Cardiac septum (tissue), 1 donor: ENCODE measurements at places on chromosomes 3 and 15.

DNA sequence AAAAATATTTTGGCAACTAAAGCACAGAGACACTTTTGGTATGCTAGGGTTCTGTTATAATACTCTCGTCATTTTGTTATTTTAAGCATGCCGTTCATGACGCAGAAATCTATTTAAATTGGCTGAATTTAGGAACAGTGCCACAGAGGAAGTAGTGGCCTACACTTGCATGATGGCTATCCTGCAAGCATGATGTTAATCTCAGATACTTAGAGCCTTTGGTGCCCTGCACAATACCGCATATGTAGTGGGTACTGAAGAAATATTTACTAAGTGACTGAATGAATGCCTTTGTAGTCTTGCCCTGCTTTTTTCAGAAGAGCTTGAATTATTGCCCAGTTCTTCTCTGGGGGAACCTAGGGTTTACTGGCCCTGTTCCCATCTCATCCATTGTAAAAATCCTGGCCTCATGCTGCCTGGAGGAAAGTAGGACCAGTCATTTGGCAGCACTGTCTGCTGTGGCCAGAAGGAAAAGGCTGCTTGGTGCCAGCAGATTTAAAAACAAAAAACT, 79.0 kb downstream of the SERPINI1 start:
- no peak for DNase-seq

- DNase-seq = no peak
Observed at GRCh38 chr3:188446014-188446413, 292.1 kb downstream of the LPP start.

GRCh38 chr15:83270176-83270575, 14.3 kb downstream of the BNC1 start:
- no peak for DNase-seq

DNA sequence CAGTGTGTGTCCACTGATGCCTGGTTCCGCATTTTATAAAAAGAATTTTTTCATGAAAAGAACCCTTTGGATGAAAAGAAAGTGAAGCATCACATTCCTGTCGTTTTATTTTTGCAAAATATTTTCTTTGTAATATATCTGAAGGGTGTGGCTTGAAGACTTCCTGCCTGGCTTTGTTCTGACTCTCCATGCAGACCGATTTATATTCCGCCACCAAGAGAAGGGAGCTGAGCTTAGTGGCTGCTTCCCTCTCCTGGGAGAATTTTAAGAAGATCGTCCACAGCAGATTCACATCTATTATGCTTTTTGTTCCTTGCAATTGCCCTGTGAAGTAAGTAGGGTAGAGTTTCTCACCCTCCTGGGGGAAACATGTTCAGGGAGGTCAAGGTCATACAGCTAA, 45.2 kb upstream of the UMPS start:
- no peak for DNase-seq

- no peak for DNase-seq
Observed at GRCh38 chr3:197302696-197303341, 4.4 kb upstream of the DLG1 start.

DNA sequence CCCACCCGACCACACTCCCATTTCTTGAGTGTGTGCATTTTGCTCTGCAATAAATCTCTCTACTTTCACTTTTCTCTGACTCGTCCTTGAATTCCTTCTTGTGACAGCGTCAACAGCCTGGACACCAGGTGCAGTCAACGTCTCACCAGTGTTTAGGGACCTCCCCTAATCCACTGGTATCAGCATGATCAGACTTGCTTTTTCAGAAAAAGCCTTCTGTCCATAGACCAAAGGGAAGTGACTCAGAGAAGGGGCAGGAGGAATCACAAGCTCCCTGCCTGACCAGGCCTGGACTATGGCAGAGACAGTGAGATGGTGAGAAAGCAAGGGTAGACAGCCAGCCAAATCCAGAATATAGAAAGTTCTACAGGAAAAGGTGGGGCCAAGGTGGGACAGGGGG, 15.5 kb downstream of the CCR5 start:
- DNase-seq = no peak

DNA sequence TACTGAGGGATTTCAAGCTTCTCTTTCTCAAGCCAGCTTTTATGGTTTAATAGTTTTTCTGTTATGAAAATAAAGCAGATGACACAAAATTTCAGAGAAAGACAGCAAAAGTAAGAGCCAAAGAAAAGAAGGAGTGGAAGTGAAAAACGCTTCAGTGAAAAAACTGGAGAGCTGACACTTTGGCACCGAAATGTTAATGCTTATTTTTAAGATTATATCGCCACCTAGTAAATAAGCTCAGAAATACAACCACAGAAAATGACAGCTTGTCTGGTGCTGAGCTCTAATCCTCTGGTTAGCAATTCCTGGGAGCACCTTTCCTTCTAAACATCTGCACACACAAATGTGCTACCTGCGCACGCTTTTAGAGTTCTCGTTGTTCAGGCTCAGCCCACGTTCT, 101.6 kb downstream of the ZPLD1 start:
- no peak for DNase-seq

GRCh38 chr3:127816783-127817405, 5.4 kb downstream of the MGLL start:
- DNase-seq = no peak

DNA sequence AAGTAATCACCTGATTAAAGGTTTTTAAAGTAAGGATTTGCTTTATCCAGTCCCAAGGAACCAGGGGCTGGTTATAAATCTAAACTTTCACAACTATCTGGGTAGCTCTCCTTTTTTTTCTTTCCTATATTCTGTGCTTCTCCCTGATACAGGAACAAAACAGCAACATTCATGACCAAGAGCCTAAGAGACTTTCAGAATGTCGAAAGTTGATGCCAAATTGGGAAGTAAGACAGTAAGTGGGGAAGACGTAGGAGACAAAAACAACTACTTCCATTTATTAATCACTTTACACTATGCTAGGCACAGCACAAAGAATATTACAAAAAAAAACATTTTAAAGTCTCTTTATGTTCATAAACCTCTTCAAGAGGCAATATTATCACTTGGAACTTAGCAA, 211.6 kb downstream of the MAGI1 start:
- no peak for DNase-seq

DNA sequence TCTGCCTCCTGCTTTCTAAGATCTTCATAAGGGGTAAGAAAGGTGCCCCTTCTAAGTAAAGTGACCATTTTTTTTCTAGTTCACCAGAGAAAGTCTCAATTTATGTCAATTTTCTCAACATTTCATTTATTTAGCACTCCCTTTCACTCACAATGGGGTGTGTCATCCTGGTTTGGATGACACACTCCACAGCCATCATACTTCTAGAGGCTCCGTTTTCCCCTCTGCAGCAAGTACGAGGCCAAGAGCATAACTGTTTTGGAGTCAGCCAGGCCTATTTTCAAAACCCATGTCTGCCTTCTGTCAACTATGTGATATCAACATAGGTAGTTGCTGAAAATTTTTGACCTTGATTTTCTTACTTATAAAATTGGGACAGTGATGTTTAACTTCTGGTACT, 703.2 kb downstream of the NLGN1 start:
- no peak for DNase-seq

DNA sequence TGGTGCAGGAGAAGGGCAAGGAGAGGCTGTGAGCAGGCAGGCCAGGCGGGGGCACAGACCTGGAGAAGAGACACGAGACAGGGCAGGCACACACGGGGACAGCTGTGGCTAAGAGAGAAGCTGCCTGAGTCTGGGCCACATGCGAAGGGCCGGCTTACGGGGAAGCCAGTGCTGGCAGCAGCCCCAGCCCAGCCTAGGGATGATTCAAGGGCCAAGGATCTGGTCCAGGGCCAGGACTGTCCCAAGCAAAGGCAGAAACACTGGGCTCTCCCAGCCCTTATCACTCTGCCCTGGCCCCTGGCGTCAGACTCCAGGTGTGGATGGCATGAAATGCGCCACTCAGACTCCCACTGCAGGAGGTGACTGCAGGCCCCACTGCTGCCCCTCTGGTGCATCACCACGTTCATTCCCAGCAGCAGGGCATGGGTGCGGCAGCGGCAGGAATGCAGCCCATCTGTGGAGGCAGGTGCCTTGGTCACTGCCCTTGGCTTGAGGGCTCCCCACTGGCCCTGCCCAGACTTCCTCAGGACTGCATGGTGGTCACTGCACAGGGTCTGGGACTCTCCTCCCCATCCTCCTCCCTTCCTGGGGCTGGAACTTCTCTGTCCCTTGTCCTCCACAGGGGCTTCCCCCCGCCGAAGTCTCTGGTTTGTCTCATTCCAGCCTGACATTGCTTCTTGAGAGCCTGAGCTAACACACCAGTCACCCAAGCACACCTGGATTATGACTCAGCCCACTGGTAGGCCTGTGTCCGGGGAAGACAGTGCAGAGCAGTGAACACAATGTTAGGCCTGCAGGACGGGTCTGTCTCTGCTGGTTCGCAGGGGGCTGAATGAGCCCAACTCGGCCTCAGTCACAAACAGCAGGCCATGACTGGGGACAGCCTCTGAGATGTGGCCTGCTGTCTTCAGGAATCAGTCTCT, 69.3 kb downstream of the TBC1D2B start:
- DNase-seq = peak; percentile 73

DNA sequence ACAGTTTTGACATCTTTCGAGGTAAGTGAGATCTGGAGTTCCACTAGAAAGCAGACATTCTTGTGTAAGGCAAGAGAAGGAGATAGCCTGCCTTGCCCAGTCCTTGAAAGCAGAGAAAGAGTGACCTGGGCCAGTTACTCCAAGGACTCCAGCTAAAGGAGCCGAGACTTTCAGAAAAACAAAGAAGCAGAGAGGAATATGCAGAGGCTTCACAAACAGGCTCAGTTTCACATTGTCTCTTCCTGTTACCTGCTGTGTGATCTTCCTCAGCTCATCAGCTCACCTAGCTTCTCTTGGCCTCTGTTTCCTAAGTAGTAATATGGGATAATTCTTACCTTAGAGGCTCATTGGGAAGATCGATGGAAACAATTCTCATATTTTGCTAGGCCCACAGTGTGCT, 81.0 kb downstream of the CDC25A start:
- DNase-seq = no peak

- DNase-seq = no peak
Observed at GRCh38 chr3:189361103-189361835, 189.5 kb downstream of the TPRG1 start.

GRCh38 chr3:70201975-70202374, 110.5 kb downstream of the MDFIC2 start:
- no peak for DNase-seq

DNA sequence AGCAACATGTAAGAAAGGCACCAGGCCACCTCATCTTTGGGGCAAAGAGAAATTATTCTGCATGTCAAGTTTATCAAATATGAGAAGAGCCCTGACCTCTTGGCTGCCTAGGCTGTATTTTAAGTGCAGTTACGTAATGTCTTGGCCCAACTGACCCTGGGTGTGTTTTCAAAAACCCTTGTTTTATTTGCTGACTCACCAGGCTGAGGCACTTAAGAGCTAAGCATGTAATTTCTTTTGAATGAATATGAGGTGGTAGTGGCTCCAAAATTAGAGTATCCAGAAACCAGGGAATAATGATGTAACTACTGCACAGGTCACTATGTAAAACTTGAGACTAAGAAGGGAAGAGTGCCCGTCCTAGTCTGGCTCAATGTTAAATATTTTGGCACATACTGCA, 24.3 kb downstream of the PGPEP1L start:
- DNase-seq = no peak

- no peak for DNase-seq
Observed at GRCh38 chr3:459311-459670, 262.7 kb downstream of the CHL1 start.

- DNase-seq = peak; percentile 74
Observed at GRCh38 chr3:29453284-29454001, 172.6 kb downstream of the RBMS3 start.

- no peak for DNase-seq
Observed at GRCh38 chr3:40387001-40387894, at the start of gene ENTPD3. ENTPD3 (plus strand) TSS chr3:40387184; CDS start chr3:40388058, 874 bp downstream.

GRCh38 chr3:153026026-153026425, 136.0 kb upstream of the RAP2B start:
- DNase-seq = no peak

- DNase-seq = no peak
Observed at GRCh38 chr3:36827133-36827532, 62.8 kb upstream of the DCLK3 start.

GRCh38 chr3:11154036-11154952, at the start of gene HRH1:
HRH1 (plus strand) TSS chr3:11154493; CDS start chr3:11259038, 104,545 bp downstream.
- peak; percentile 71 for DNase-seq

GRCh38 chr15:26051761-26052675, 188.9 kb upstream of the ATP10A start:
- DNase-seq = no peak

DNA sequence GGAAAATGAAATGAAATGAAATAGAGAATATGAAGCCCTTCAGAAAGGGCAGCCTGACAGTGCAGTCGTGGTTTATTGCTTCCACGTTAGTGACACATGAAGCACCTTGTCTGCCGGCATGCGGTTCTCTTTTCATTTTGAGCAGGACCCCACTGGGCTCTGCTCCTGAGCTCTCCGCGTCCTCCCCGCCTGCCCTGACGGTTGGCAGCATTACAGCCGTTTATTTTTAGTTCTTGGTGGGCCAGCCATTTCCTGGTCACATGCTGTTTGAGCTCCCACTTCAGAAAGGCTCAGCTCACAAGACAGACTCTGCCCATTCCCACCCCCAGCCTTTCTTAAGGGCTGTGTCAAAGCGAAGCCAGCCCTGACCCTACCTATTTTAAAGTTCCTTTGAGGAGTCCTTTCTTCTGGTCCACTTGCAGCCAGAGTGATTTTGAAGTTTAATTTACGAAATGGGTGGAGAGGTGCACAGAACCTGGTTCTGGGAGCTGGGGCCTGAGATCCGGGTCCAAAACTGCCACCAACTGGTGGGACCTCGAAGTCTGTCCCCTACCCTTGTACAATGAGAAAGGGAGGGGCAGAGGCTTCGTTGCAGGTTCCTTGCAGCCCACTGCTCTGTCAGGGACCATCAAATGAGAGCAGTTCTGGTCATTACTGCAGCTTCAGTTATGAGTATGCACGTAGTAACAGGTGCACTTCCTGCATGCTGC, 60.1 kb downstream of the MGLL start:
- no peak for DNase-seq

GRCh38 chr3:140388202-140388922, 289.5 kb upstream of the TRIM42 start:
- no peak for DNase-seq

DNA sequence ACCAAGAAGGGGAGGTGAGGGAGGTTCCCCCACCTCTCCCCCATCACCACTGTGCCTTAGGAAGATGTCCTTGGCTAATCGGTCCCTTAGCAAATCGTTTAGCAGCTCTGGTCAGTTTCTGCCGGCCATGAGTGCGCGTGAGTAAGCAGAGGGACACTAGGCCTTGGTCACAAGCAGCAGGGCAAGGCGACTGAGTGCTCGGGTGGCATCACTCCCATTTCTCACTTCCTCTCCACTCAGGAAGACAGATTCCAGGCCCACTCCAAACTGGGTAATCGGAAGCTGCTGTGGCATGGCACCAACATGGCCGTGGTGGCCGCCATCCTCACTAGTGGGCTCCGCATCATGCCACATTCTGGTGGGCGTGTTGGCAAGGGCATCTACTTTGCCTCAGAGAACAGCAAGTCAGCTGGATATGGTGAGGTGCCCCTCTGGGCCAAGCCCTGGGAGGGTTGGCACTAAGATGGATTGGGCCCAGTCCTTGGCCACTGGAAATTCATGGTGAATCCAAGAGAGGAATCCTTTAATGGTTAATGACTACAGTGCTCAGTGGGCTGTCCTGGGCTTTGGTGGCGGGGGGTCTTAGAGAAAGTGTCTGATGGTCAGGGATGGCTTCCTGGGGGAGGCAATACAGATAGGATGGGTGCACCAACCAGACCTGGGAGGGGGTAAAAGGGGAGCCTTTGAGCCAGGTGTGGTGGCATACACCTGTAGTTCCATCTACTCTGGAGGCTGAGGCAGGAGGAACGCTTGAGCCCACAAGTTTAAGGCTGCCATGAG, 4.0 kb downstream of the PARP3 start:
- peak; percentile 69 for DNase-seq

- DNase-seq = no peak
Observed at GRCh38 chr3:117606866-117607265, 897.3 kb downstream of the TUSC7 start.

GRCh38 chr3:101963902-101964362, 114.6 kb downstream of the NFKBIZ start:
- no peak for DNase-seq
